Stimulated activated CD4-positive, alpha-beta T cell treated with anti-CD3 and anti-CD28 coated beads, Interleukin-4, amount 100 ng/mL, for 4 hours (primary cell): ENCODE measurements at places on chromosomes 1 and 21.

GRCh38 chr1:153929426-153929825 lies 6.7 kb upstream of the GATAD2B start:
- no peak for DNase-seq

DNA sequence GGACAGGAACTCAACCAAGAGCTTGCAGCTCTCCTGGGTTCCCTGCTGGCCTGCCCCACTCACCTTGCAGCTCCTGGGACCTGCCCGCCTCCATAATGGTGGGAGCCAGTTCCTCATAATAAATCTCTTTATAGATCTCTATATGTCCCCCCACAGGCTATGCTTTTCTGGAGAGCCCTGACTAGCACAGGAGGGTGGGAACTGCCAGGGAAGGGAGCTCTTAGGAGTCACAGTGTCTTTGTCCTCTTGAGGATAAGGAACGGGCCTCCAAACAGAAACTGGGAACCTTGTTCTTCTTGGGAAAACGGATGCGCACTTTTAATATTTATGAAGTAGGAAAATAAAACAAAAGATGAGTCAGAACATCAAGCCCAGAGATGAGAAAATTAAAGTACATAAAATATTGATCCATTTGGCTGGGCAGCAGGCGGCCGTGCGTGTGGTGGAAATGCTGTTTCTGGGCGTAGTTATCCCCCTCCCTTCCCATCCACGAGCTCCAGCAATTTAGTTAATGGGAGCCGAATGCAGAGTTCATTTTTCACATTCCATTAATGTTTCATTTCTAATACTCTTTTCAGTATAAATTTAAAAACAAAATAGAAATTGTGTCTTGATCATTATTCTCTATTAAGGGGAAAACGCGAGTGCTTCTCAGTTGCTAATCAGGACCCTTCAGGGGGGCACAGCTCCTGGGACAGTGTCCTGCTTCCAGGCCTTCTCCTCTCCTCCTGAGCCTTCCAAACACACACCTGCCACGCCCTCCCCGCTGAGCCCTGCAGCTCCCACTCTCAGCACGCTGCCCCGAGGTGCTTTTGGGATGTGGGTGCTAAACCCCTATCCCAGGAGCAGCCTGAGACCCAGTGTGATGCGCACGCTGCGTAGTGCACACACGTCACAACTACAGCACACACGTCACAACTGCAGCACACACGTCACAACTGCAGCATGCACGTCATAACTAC lies 323.3 kb upstream of the AJAP1 start:
- DNase-seq, result no peak

DNA sequence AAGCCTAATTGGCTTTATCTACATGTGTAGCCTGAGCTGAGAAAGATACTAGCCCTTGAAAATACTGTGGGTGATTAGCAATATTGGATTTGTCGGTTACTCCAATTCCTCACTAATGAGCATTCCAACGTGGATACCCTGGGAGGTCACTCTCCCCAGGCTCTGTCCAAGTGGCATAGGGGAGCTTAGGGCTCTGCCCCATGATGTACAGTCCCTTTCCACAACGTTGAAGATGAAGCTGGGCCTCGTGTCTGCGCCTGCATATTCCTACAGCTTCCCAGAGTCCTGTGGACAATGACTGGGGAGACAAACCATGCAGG lies 2.6 kb downstream of the RCC1 start:
- peak; percentile 33 for DNase-seq

- no peak for DNase-seq
Observed at GRCh38 chr1:55831759-55832158, 616.6 kb upstream of the USP24 start.

- peak; percentile 24 for DNase-seq
Observed at GRCh38 chr1:43274125-43274803, 4.5 kb downstream of the TMEM125 start.

DNA sequence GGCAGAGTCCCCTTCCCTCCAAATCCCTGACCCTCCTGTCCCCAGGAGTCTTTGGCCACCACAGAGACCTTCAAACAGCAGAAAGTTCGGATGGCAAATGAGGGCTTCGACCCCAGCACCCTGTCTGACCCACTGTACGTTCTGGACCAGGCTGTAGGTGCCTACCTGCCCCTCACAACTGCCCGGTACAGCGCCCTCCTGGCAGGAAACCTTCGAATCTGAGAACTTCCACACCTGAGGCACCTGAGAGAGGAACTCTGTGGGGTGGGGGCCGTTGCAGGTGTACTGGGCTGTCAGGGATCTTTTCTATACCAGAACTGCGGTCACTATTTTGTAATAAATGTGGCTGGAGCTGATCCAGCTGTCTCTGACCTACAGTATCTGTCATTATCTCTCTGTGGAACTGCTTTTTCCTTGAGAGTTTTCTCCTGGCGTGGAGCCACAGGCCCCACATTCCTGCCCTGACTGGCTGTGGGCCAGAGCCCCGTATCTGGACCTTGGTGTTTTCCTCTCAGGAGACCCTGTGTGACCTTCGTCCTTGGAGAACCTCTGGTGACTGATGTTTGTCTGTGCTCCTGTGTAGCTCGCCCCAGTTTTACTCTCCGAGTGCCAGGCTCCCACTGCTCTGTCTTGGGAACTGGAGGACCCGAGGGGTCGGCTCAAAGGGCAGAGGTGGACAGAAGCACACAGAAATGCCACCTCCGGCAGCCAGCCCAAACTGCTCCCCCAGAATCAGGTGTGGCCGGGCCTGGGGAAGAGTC lies 4.8 kb downstream of the SLC27A3 start:
- DNase-seq, result no peak
